Stimulated activated CD8-positive, alpha-beta memory T cell treated with anti-CD3 and anti-CD28 coated beads, Interleukin-7, amount 100 ng/mL, for 24 hours (primary cell): ENCODE measurements at places on chromosomes 13 and 19.

GRCh38 chr19:56949626-56950025, 109.1 kb upstream of the PEG3 start:
- no peak for DNase-seq

DNA sequence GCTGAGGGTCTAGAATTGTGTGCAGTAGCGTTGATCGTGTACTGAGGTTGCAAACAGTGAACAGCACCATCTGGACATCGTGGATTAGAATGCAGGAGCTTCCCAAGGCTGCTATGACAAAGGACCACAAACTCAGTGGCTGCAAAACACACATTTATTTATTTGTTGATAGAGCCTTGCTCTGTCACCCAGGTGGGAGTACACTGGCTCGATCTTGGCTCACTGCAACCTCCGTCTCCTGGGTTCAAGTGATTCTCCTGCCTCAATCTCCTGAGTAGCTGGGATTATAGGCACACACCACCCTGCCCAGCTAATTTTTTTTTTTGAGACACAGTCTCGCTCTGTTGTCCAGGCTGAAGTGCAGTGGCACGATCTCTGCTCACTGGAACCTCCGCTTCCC, 2.3 kb upstream of the UHRF1 start:
- no peak for DNase-seq

DNA sequence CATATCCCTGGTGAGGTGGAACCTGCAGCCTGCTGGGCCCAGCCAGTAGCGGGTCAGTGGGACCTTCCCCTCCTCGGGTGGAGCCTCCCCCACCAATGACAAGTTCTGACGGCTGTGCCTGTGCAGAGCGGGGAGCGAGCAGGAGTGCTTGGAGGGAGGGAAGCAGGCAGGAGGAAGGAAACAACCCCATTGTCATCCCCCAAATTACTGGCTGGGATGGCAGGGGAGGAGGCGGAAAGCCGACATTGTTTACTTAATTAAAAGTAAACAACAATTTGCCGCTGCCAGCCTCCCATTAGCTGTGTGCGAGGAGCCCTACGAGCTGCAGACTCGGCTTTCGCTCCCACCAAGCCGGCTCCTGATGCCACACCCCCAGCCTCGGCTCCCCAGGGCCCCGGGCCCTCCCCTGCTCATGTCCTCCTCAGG, 45.5 kb downstream of the LYL1 start:
- no peak for DNase-seq

DNA sequence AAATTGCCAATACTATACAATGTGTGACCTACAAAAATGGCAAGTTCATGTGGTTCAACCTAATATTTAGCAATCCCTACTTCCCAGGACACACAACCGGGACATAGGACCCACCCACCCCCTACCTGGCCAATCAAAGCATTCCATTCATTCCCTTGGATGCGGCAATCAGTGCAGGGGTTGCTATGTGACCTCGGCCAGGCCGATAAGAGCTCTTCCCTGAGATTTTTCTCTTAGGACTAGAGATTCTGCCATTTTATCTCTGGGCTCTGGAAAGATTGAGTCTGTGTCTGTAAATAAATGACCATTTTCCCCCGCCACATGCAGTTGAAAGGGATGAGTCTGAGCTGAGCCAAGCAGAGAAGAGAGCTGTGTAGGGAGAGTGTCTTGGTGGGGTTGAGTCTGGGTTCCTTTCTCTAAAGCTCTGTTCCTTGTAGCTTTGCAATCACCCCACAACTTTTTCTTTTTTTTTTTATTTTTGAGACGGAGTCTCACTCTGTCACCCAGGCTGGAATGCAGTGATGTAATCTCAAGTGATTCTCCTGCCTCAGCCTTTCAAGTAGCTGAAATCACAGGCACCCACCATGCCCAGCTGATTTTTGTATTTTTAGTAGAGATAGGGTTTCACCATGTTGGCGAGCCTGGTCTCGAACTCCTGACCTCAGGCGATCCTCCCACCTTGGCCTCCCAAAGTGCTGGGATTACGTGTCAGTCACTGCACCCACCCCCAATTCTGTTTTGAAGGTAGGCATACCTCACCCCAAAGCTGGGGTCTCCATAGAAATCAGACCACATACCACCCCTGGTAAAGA, 7.4 kb downstream of the IFNL1 start:
- no peak for DNase-seq

DNA sequence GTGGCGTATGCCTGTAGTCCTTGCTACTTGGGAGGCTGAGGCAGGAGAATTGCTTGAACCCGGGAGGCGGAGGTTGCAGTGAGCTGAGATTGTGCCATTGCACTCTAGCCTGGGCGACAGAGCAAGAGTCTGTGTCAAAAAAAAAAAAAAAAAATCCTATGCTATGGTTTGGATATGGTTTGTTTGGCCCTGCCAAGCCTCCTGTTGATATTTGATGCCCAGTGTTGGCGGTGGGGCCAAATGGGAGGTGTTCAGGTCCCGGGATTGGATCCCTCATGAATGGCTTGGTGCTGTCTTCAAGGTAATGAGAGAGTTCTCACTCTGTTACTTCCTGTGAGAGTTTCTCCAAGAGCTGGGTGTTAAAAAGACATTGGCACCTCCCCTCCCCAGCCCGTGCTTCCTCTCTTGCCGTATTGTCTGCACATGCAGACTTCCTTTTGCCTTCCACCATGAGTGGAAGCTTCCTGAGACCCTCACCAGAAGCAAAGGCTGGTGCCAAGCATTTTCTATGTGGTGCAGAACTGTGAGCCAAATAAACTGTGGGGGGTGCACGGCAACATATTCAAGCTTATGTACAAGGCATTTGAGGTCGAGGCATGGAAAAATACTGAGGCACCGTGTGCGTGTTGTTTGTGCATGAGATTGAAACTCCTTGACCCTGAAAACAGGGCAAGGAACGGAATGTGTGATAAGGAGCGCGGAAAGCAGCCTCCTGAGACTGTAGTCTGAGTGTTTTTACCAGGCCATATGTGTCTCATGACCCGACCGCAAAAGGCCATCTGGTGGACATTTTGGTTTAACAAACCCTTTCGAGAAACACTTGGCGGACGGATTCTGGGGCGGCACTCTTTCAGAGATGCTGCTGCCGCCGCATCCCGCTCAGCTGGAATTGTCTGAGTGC, 7.3 kb downstream of the SIGLEC9 start:
- no peak for DNase-seq
